ENCODE measurements at places on chromosomes 3 and 15.

DNA sequence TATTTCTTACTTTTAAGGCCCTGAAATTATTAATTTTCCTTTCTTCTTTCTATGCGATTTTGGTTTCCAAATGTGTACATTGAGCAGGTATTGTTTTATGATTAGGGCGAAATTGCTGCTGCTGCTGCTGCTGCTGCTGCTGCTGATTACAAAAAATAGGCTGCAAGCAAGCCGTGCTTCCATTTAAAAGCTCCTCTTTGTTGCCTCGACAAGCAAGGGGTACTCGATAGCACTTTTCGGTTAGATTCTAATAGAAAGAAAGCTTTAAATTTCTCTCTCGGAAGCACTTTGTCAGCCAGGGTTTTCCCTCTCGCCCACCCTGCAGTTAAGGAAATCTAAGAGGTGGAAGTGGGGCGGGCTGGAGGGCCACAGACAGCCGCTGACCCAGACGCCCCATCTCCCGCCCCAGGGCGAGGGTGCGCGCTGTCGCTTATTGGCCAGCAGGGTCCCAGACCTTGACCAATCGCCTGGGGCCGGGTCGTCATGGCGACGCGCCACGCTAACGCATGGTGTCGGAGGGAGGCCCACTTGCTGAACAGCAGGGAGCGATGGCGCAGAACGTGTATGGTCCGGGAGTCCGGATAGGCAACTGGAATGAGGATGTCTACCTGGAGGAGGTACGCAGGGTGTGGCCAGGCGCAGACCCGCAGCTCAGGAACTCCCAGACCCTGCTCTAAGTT, at the start of gene CFAP161:
Gene CFAP161, plus strand, starts transcription at position 489 of the 680 bp plus-strand sequence. Its CDS starts 60 bp downstream, at position 549.
- no peak within 1 kb of the TSS for H3K27ac ChIP-seq
- DNase-seq: peak; percentile 88
- peak within 1 kb of the TSS; percentile 23 for H3K4me3 ChIP-seq

- no peak overlapping the region for H3K4me3 ChIP-seq
- H3K27ac ChIP-seq: no peak overlapping the region
- no peaks in the 10 kb centered on the region for H3K27me3 ChIP-seq
- H3K4me1 ChIP-seq: no peaks in the 10 kb centered on the region
- H3K36me3 ChIP-seq: peaks cover 10% of the 10 kb centered on the region
- no peak for DNase-seq
Observed at GRCh38 chr3:195532345-195532744, 10.8 kb downstream of the PPP1R2 start.

- peaks cover 6% of the 10 kb centered on the region for H3K4me1 ChIP-seq
- no peak overlapping the region for H3K4me3 ChIP-seq
- no peak for DNase-seq
- H3K27me3 ChIP-seq: no peaks in the 10 kb centered on the region
- no peak overlapping the region for H3K27ac ChIP-seq
Observed at GRCh38 chr3:23495507-23495906, 292.4 kb downstream of the UBE2E2 start.

DNA sequence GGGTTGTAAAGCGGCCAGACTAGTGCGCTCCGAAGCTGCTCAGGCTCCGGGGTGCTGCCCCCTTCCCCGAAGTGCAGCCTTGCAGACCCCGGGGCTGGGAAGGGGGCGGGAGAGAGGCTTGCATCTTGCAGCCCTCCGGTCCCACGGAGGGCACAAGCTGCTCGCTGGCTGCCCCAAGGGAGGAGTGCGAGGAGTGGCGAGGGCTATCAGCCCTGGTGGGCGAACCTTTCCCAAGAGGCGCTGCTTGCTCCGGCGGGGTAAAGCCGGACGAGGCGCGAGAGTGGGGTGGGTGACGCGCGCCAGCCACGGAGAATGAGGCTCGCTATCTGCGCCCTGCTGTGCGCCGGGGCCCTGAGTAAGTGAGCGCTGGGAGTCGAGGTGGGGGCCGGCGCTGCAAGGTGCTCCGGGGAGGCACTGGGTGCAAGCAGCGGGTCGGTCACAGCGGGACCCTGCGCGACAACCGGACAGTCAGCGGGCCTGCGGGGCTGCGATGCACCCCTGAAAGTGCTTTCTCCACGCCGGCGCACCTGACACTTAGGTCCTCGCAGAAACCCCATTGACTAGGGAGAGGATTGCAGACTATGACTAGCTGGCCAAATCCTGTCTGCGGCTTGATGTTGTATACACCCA, 12.7 kb upstream of the TOPBP1 start:
- H3K36me3 ChIP-seq: no peaks in the 10 kb centered on the region
- peaks cover 40% of the 10 kb centered on the region for H3K27me3 ChIP-seq
- no peak for DNase-seq
- no peak overlapping the region for H3K4me3 ChIP-seq
- no peaks in the 10 kb centered on the region for H3K4me1 ChIP-seq
- no peak overlapping the region for H3K27ac ChIP-seq

GRCh38 chr3:81823882-81824395, 62.5 kb upstream of the GBE1 start:
- H3K36me3 ChIP-seq: no peaks in the 10 kb centered on the region
- H3K4me1 ChIP-seq: no peaks in the 10 kb centered on the region
- H3K4me3 ChIP-seq: no peak overlapping the region
- H3K27me3 ChIP-seq: no peaks in the 10 kb centered on the region
- no peak overlapping the region for H3K27ac ChIP-seq

DNA sequence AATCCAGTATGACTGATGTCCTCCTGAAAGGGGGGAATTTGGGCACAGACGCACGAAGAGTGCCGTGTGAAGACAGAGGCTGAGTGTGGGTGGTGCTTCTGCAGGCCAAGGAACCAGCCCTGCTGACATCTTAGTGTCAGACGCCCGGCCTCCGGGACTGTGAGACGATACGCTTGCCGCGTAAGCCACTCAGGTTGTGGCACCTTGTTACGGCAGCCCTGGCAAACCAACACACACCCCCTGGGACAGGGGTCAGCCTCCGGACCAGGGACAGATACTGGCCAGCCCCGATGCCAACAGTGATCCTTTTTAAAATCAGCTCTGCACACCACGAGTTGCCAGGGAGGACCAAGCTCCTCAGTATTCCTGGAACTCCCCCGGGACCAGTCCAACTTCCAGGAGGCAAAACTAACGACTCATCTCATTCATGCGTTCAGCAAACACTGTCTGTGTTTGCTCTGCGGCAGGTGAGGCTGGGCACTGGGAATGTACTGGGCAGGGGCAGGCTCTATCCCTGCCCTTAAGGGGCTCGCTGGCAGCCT, 21.2 kb upstream of the PIGZ start:
- no peaks in the 10 kb centered on the region for H3K27me3 ChIP-seq
- H3K27ac ChIP-seq: no peak overlapping the region
- H3K4me3 ChIP-seq: no peak overlapping the region
- no peak for DNase-seq

- peak overlapping the region; percentile 95 for H3K27ac ChIP-seq
- H3K4me1 ChIP-seq: peaks cover 41% of the 10 kb centered on the region
- H3K27me3 ChIP-seq: no peaks in the 10 kb centered on the region
- peak; percentile 60 for DNase-seq
Observed at GRCh38 chr3:100047455-100048141, 66.7 kb downstream of the FILIP1L start.

DNA sequence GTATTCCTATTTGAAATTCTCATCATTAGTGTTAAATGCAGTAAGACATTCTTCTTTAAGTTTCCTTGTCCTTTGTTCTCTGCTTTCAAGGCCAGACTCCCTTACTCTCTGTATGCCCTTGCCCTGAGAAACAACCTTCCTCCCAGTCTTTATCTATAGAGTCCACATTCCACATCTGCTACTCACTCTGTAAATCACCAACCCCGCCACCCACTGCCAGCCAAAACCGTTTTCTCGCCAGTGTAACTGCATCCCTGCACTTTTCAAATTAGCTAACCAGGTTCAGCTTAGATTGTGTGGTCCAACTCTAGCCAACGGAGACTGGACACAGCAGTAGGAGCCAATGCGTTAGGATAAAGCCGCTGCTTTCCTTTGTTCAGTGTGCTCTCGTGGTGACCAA, 402.4 kb upstream of the PDZRN3 start:
- H3K27me3 ChIP-seq: no peaks in the 10 kb centered on the region
- no peaks in the 10 kb centered on the region for H3K4me1 ChIP-seq
- no peak for DNase-seq
- H3K36me3 ChIP-seq: no peaks in the 10 kb centered on the region

DNA sequence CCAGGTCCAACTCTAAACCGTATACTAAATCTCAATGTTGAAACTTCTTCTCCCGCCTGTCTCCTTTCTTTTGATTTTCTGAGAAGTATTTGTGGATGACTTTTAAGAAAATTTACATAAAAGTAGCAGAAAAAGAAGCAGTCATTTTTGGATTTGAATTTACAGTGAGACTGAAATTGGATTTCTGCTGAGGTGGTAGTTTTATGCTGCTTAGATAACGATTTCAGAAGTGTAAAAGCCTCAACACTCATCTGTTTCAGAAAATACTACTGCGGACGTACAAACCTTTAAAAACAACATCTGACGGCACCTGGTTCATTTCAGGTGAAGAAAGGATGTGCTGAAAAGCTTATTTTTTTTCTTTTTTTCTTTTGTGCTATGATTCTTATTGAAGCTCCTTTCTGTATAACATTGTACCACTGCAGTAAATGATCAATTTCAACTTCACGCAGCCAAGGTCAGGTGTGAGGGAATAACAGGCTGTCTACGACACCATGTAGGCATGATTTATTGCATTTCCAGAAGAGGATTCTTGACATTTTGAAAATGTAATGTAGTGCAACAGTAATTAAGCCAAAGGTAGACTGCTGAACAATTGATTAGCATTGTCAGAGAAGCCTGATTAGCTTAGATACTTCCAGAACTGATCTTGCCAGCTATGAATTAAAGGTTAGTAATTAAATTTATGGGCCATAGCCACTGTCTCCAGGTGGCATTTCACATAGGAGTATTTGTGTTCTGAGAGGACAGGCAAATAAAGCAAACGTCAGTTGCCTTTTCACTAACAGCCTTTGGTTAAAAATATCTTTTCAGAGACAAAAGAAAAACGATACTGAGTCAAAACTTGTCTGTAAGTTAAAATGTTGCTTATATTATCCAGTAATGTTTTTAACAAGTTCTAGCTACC, 134.6 kb upstream of the KBTBD8 start:
- no peaks in the 10 kb centered on the region for H3K36me3 ChIP-seq
- no peaks in the 10 kb centered on the region for H3K27me3 ChIP-seq
- no peak overlapping the region for H3K27ac ChIP-seq
- no peak for DNase-seq

- H3K4me1 ChIP-seq: peaks cover 33% of the 10 kb centered on the region
- no peak overlapping the region for H3K27ac ChIP-seq
- H3K4me3 ChIP-seq: no peak overlapping the region
- DNase-seq: no peak
- H3K27me3 ChIP-seq: no peaks in the 10 kb centered on the region
- H3K36me3 ChIP-seq: peaks cover 9% of the 10 kb centered on the region
Observed at GRCh38 chr3:152352554-152352953, 83.8 kb downstream of the MBNL1 start.

DNA sequence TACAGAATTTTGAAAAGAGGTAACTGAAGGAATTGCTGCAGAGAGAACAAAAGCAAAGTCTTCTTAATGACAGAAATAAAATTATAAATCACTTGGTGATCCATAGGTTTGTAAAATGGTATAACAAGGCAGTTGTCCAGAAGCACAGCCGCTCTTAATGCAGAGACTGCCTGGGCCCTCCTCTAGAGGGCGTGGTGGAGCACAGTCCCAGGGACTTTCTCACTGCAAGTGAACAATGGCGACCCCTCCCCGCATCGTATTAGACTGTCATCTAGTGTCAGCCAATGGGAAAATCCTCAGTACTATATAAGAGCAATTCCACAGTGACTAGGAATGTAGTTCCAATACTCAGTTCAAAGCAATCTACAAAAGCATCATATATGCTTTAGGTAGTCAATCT, 26.4 kb upstream of the ZBED2 start:
- H3K27me3 ChIP-seq: no peaks in the 10 kb centered on the region
- no peaks in the 10 kb centered on the region for H3K36me3 ChIP-seq
- no peak overlapping the region for H3K27ac ChIP-seq
- no peak for DNase-seq

- H3K27ac ChIP-seq: no peak overlapping the region
- no peak for DNase-seq
- no peak overlapping the region for H3K4me3 ChIP-seq
- no peaks in the 10 kb centered on the region for H3K27me3 ChIP-seq
Observed at GRCh38 chr3:121414924-121415323, 130.9 kb downstream of the POLQ start.

DNA sequence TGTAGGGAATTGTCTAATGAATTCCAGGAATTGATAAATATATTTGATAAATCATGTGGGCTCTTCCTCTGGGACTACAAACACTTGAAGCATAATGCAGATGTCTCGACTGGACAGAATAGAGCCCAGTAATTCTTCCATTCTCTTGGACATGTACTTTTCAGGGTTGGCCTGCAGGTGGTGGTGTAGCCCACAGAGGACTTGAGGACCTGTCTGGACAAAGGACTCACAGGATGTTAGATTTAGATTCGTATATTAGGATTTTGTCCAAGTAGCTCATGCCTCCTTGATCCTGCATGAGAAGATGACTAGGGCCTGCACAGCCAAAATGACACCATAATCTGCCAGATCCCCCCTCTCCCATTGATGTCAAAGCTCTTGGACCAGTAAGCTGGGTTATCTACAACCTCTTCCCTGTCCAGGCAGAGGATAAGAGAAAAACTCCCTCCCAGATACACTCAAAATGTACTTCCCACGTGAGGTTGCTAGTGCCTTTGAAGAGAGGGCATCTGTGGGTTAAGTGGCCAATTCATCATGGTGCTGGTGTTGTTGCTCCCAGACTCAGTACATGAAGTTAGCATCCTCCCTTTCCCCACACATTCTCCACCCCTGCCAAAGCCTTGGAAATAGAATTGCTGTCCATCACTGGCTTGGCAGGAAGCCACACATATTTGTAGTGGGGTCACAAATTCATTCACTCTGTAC, 88.6 kb upstream of the ZNF280D start:
- DNase-seq: no peak
- H3K4me3 ChIP-seq: no peak overlapping the region
- H3K4me1 ChIP-seq: peaks cover 9% of the 10 kb centered on the region
- H3K36me3 ChIP-seq: no peaks in the 10 kb centered on the region
- H3K27ac ChIP-seq: no peak overlapping the region

DNA sequence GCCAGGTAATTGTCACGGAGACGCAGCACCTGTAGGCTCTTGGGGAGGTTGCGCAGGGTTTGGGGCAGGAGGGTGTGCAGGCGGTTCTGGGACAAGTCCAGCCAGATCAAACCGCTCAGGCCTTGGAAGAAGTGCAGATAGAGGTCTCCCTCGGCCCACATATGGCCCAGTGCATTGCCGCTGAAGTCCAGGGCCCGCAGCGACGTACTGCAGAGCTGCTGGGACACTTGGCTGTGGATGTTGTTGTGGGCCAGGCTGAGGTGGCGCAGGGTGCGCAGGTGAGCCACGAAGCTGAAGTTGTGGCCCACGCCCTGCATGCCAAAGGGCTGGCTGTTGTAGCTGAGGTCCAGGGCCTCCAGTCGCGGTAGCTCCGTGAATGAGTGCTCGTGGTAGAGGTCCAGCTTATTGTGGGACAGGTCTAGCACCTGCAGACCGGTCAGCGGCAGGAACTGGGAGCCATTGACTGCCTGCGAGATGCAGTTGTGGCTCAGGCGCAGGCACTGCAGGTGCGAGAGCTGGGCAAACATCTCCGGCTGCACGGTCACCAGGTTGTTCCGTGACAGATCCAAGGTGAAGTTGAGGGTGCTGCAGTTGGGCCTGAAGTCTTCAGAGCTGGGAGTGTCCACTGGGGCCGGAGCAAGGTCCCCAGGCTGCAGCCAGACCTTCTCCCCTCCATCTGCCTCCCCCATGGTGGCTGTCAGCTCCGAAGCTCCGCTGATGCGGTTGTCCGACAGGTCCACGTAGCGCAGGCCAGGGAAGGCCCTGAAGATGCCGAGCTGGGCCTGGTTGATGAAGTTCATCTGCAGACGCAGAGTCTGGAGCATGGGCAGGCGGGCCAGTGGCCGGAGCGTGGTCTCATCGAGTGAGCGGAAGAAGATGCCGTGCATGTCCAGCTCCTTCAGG, 2.9 kb downstream of the TLR9 start:
- H3K27ac ChIP-seq: no peak overlapping the region
- no peaks in the 10 kb centered on the region for H3K36me3 ChIP-seq
- no peaks in the 10 kb centered on the region for H3K27me3 ChIP-seq
- peaks cover 8% of the 10 kb centered on the region for H3K4me1 ChIP-seq
- peak; percentile 68 for DNase-seq
- no peak overlapping the region for H3K4me3 ChIP-seq
